ENCODE measurements at places on chromosomes 1 and 21. TPM values are rescaled to one million over a fixed set of nuclear protein-coding genes. Genes with fewer than 3 reads are reported as not detected.

Gene DNAI4
- 2.6 TPM for total RNA-seq

Gene IFI44
- 29.8 TPM for total RNA-seq

Gene KDF1
- total RNA-seq: not detected

Gene NBPF4
- not detected for total RNA-seq

Gene GJA9
- total RNA-seq: not detected

Gene PCP4
- not detected for total RNA-seq

Gene LENEP
- not detected for total RNA-seq

Gene NR1I3
- not detected for total RNA-seq

- peak overlapping the region; percentile 56 for H3K27ac ChIP-seq
- H3K4me1 ChIP-seq: peaks cover 12% of the 10 kb centered on the region
- no peak overlapping the region for H3K4me3 ChIP-seq
- no peaks in the 10 kb centered on the region for H3K36me3 ChIP-seq
- peak; percentile 93 for DNase-seq
- no peaks in the 10 kb centered on the region for H3K27me3 ChIP-seq
Measured at GRCh38 chr1:64898107-64898861, 68.1 kb downstream of the JAK1 start.

DNA sequence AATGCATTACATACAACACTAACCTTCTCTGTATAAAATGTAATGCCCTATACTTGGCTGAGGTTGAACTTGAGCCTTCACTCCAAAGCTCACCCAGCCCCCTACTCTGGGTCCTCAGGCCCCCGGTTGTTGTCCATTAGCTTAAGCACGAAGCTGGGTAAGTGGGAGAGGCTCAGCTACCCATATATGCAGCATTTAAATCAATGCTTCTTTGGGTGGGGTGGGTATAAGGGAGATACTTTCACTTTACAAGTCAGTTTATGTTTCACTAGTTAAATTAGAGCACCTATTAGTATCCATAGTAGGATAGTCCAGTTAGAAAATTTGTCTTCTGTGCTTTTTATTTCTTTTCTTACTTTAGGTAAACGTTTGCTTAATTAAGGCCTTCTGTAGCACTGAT, 151.4 kb downstream of the LMX1A start:
- no peaks in the 10 kb centered on the region for H3K36me3 ChIP-seq
- no peak for DNase-seq
- H3K4me1 ChIP-seq: no peaks in the 10 kb centered on the region
- no peak overlapping the region for H3K27ac ChIP-seq

DNA sequence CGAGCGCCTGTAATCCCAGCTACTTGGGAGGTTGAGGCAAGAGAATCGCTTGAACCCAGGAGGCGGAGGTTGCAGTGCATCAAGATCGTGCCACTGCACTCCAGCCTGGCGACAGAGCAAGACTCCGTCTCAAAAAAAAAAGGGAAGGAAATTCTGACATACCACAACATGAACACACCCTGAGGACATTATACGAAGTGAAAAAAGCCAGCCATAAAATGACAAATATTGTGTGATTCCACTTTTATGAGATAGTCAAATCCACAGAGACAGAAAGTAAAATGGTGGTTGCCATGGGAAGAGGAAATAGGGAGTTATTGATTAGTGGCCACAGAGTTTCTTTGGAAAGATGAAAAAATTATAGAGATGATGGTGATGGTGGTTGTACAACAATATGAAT, 41.7 kb downstream of the EVI5 start:
- no peaks in the 10 kb centered on the region for H3K4me1 ChIP-seq
- no peak overlapping the region for H3K4me3 ChIP-seq
- peaks cover 4% of the 10 kb centered on the region for H3K36me3 ChIP-seq
- H3K27ac ChIP-seq: no peak overlapping the region
- no peaks in the 10 kb centered on the region for H3K27me3 ChIP-seq
- DNase-seq: no peak

DNA sequence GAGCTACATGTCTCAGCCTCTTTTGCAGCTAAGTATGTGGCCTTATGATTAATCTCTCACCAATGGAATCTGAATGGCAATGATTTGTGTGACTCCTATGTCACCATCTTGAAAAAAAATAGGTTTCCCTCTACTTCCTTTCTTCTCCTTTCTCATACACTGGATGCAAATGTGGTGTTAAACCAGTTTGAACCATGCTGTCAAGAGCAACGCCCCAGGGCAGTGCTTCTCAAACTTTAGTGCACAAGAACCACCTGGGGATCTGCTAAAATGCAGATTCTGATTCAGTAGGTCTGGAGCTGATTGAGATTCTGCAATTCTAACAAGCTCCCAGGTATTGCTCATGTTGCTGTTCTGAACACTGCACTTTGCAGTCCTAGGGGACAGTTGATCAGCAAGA, 44.7 kb upstream of the ZNF644 start:
- no peak overlapping the region for H3K4me3 ChIP-seq
- no peaks in the 10 kb centered on the region for H3K4me1 ChIP-seq
- no peaks in the 10 kb centered on the region for H3K36me3 ChIP-seq
- DNase-seq: no peak

- H3K27me3 ChIP-seq: no peaks in the 10 kb centered on the region
- H3K4me3 ChIP-seq: peak overlapping the region; percentile 88
- H3K4me1 ChIP-seq: peaks cover 8% of the 10 kb centered on the region
- no peak overlapping the region for H3K27ac ChIP-seq
- H3K36me3 ChIP-seq: peaks cover 54% of the 10 kb centered on the region
- no peak for DNase-seq
Measured at GRCh38 chr1:36089393-36090121, 865 bp downstream of the ADPRS start.

- no peaks in the 10 kb centered on the region for H3K27me3 ChIP-seq
- peaks cover 36% of the 10 kb centered on the region for H3K4me1 ChIP-seq
- peaks cover 45% of the 10 kb centered on the region for H3K36me3 ChIP-seq
- DNase-seq: no peak
Measured at GRCh38 chr1:21911205-21912001, 25.7 kb downstream of the HSPG2 start.

GRCh38 chr1:34850382-34850781, 9.2 kb downstream of the SMIM12 start:
- H3K4me1 ChIP-seq: no peaks in the 10 kb centered on the region
- H3K27ac ChIP-seq: no peak overlapping the region
- H3K27me3 ChIP-seq: no peaks in the 10 kb centered on the region
- H3K36me3 ChIP-seq: peaks cover 54% of the 10 kb centered on the region
- no peak overlapping the region for H3K4me3 ChIP-seq

- H3K27me3 ChIP-seq: no peaks in the 10 kb centered on the region
- peaks cover 38% of the 10 kb centered on the region for H3K36me3 ChIP-seq
- H3K4me1 ChIP-seq: no peaks in the 10 kb centered on the region
- no peak overlapping the region for H3K4me3 ChIP-seq
- DNase-seq: no peak
- no peak overlapping the region for H3K27ac ChIP-seq
Measured at GRCh38 chr21:46465651-46466050, 7.0 kb downstream of the DIP2A start.

DNA sequence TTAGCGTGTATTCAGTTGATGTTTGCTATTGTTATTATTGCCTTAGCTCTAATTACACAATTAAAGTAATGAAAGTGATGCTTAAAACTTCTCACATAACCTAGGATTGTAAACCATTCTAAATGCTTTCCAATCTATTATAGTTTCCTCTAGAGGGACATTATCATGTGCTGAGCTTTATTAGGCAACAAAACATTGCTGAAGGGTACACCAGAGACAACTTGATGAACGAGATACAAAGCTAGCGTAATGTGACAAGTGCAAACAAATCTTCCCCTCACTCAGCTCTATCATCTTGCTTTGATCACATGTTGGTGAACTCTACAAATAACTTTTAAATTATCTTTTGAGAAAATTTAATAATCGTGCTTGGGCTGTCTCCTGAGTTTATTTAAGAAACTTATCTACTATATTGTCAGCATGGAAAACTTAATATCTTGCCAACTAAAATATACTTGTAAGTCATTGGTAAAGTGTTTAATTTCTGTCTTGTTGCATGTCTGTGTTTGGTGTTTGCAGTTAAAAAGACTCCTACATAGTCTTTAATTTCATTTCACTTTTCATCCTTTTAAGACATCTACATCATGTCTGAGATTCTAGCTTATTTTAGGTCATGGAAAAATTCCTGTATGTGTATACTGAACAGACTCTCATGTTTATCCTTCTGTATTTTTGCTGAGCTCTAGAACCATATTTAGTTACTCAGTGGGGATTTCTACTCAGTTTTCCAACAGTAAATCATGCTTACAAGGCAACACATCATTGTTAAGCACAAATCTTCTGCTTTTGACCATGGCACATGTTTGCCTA, 104.2 kb upstream of the ADAMTS5 start:
- DNase-seq: no peak
- H3K27ac ChIP-seq: no peak overlapping the region
- H3K4me3 ChIP-seq: no peak overlapping the region
- no peaks in the 10 kb centered on the region for H3K27me3 ChIP-seq
- H3K36me3 ChIP-seq: no peaks in the 10 kb centered on the region
- no peaks in the 10 kb centered on the region for H3K4me1 ChIP-seq

DNA sequence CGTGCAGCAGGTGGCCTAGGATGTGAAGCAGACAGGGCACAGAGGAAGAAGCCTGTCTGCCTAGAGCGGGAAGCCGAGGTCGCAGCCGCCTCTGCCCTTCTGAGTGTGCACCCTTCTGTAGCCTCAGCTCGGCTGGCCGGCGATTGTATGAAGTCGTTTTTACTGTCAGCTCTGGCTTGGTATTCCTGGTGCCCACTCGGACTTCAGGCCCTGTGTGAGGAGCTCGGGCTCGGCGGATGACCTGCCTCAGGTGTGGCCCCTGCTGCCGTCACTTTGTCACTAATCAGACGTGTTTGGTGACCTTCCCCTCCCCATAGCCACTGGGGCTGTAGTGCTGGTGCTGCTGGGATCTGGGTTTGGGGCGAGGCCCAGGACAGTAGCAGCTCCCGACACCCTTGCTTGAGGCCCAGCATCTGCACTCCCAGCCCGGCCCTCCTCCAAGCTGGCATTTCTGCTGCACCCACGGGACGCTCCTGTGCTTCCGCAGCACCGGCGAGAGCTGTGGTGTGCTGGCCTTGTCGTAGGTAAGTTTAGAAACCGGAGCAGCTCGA, 18.1 kb downstream of the SLX9 start:
- H3K27me3 ChIP-seq: no peaks in the 10 kb centered on the region
- H3K4me1 ChIP-seq: peaks cover 19% of the 10 kb centered on the region
- H3K27ac ChIP-seq: no peak overlapping the region
- H3K4me3 ChIP-seq: no peak overlapping the region
- peaks cover 70% of the 10 kb centered on the region for H3K36me3 ChIP-seq

- H3K4me1 ChIP-seq: peaks cover 5% of the 10 kb centered on the region
- no peaks in the 10 kb centered on the region for H3K36me3 ChIP-seq
- no peak overlapping the region for H3K4me3 ChIP-seq
- H3K27ac ChIP-seq: no peak overlapping the region
- peaks cover 100% of the 10 kb centered on the region for H3K27me3 ChIP-seq
- no peak for DNase-seq
Measured at GRCh38 chr1:37633040-37633937, 1.4 kb downstream of the RSPO1 start.

- no peaks in the 10 kb centered on the region for H3K36me3 ChIP-seq
- no peaks in the 10 kb centered on the region for H3K4me1 ChIP-seq
- H3K4me3 ChIP-seq: no peak overlapping the region
- H3K27ac ChIP-seq: no peak overlapping the region
Measured at GRCh38 chr1:37448185-37448584, 26.2 kb upstream of the ZC3H12A start.

All from SJSA1 (cell line).